ENCODE measurements at places on chromosomes 2 and 18.

- no peak for DNase-seq
Observed at GRCh38 chr18:47143899-47144485, 6.3 kb downstream of the HDHD2 start.

GRCh38 chr2:214934006-214934405 is 124.5 kb upstream of the BARD1 start:
- no peak for DNase-seq

DNA sequence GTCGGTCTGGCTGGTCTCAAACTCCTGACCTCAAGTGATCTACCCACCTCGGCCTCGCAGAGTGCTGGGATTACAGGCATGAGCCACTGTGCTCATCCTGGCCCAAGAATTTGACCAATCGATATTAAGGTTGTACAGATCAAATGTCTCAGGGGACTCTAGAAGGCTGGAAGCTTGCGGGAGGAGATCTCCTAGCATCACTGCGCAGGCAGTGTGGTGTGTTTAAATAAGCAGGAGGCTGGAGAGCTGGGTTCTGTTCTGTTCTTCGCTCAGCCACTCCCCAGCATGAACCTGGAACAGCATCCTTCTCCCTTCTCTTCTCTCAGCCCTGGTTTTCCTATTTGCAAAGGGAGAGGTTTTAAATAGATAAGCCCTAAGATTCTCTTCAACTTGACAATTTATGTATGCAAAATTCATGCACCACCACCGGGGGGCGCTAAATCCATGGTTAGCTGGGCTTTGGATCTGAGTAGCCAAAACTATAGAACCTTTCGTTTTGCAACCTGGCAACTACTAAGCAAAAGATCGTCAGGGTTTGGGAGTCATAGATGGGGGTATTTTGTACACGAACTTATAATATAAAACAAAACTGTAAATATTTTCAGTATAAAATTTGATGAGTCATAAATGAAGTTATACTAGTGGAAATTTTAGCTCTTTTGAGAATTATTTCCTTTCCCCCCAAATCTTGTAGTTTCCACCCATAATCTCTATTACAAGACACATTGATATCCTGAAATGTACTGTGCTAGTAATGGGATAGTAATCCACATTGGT is 60.6 kb downstream of the SLC16A14 start:
- peak; percentile 72 for DNase-seq

- no peak for DNase-seq
Observed at GRCh38 chr2:1238598-1239138, 174.6 kb upstream of the TPO start.

DNA sequence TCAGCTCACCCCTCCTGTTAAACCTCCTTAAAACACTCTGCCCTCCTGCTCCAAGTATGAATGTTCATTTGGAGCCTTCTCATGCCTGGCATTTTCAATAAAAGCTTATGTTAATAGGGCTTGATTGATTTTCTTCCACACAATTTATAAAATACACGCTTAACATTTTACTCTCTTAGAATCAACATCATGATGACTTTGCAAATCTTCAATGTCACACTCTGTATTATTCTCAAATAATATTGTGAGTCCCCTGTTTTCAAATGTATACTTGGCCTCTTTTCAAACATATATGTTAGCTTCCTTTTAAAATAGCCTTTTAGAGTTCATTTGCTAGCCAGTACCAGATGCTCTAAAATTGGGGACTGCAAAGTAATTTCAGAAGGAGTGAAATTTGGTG is 520.3 kb downstream of the LRRTM4 start:
- no peak for DNase-seq

DNA sequence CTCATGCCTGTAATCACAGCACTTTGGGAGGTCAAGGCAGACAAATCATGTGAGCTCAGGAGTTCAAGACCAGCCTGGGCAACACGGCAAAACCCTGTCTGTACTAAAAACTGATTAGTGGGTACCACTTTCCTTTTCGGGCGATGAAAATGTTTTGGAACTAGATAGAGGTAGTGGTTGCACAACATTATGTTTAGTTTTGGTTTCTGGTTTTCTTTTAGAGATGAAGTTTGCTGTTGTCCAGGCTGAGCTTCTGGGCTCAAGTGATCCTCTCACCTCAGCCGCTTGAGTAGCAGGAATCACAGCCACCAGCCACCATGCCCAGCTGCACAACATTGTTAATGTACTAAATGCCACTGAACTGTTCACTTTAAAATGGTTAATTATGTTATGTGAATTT is 27.6 kb downstream of the AAK1 start:
- no peak for DNase-seq

- DNase-seq = no peak
Observed at GRCh38 chr2:143225931-143226330, 96.7 kb downstream of the ARHGAP15 start.

GRCh38 chr2:105752691-105753358 is 8.1 kb downstream of the NCK2 start:
- DNase-seq = no peak

- no peak for DNase-seq
Observed at GRCh38 chr2:195319548-195320412, 337.2 kb upstream of the SLC39A10 start.

DNA sequence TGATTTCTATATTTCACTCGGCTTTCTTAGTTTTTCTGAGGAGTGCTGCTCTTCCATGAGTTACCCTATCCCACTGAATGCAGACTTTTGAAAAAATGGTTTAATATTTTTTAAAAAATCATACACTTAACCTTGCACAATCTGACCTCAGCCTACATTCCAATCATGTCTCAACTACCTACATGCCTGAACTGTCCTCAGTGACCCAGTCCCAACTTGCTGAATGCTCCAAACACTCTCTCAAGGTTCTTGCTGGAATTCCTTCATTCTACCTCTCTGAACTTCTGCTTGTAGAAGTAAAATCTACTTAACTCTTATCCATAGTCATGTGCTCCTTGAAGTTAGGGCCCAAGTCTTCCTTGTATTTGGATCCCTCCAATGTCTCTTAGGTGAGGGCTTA is 181.6 kb downstream of the XIRP2 start:
- DNase-seq = no peak

GRCh38 chr2:191499874-191500565 is 177.9 kb upstream of the NABP1 start:
- DNase-seq = no peak

GRCh38 chr2:111252436-111252835 is 131.7 kb downstream of the BCL2L11 start:
- no peak for DNase-seq

DNA sequence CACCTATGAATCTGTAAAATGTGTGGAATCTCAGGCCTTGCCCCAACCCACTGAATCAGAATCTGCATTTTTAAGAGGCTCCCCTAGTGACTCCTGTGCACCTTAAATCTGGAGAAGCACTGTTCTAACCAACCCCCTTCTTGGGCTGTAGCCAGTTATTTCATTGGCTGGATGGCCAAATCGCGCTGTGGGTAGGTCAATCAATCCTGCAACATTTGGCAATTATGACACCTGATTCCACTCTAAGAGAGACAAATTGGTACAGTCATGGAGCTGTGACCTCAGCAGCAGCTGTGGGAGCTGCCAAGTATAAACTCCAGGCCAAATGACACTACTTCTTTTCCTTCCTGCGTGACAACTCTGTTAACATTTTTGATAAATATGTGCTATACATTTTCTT is 208.7 kb downstream of the CLIP4 start:
- DNase-seq = no peak

DNA sequence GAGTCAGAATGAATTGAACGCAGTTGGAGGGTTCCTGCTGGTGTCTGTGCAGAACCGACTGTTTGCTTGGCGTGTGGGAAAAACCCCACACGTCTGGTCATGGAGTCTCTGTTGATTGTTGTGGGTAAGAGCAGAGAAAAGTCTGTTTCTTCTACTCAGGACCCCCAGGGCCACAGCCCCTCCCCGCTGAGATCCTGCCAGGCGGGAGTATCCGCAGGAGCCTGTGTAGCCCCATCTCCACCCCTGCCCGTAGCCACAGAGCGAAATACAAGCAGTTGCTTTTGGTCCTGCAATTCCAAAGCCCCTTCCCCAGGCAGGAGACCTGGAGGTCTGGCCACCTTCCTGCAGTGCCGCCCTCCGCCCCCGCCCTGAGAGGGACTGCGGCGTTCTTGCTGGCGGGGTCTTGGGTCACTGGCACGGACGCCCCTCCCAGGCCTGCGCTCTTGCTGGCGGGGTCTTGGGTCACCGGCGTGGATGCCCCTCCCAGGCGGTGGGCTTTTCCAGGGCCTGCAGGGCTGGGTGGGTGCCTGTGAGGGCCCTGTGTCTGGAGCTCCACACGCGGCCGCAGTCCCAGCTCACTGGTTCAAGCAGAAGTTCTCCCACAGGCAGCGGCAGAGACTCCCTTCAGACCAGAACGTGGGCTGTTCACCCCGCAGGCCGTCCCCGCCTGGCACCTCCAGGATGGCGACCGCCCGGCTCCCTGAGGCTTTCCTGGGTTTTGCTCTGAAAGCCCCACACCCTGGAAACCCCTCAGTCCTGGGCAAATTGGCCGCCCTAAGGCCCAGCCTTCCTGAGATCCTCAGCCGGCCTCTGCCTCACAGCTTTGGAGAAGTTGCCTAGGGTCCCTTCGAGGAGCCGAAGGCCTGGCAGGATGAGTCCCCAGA is 76.0 kb upstream of the CTDP1 start:
- no peak for DNase-seq

DNA sequence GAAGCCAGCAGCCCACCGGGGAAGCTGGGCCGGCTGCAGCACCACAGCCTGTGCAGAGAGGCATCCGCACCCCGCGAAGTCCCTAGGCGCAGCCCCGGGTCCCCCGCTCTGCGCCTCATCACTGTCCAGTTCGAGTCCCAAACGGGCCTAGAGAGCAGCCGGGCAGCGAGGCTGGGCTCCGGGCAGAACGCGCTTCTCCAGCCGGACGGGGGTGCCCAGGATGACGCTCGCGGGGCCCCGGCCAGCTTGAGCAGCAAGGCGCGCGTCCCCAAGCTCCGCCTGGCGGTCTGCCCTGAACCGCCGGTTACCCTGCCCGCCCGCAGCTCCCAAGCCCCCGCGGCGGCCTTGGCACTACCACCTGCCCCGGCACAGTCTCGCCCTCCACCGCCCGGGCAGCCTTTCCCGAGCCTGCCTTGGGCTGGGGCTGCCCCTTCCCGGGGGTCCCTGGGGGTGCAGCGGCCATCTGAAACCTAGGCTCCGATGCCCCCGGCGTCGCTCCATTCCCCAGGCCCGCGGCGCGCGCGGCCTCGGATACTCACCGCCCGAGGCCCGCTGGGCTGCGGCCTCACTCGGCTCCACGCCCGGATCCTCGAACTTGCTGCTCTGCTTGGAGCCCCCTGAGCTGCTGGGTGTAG is 591 bp downstream of the SLC16A14 start:
- DNase-seq = peak; percentile 55

- no peak for DNase-seq
Observed at GRCh38 chr18:59704146-59704545, 6.9 kb upstream of the CCBE1 start.

- no peak for DNase-seq
Observed at GRCh38 chr2:21258082-21258481, 134.3 kb downstream of the TDRD15 start.

DNA sequence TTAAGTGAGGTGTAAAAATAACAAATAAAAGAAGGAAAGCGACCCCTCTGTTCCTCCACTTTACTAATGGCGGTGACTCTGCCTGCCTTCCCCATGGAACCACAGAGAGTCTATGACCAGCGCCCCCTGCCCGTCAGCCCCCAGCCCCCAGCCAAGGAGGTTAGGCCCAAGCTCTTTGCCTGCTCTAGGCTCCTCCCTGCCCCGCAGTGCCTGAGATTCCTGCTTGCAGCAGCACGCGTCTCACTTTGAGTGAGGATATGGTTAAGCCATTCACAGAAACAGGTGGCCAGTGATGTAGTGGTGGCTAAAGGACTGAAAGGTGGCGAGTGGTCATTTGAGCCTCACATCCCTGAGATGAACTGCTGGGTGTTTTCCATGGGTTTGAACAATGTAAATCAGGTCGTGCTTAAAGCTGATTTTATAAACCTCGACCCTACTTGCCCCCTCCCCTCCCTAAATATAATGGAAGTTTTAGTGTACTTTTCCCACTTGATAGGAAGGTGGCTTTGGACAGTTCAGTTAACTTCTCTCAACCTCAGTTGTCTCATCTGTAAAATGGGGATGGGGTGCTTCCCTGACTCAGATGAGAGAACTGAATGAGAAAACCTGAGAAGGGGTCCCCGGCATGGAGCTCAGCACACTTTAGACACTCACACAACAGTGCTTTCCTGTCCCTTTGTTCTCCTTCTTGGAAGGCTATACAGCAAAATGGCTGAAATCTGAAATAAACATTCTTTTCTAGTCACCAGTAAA is 46.5 kb downstream of the IL1RL2 start:
- no peak for DNase-seq

DNA sequence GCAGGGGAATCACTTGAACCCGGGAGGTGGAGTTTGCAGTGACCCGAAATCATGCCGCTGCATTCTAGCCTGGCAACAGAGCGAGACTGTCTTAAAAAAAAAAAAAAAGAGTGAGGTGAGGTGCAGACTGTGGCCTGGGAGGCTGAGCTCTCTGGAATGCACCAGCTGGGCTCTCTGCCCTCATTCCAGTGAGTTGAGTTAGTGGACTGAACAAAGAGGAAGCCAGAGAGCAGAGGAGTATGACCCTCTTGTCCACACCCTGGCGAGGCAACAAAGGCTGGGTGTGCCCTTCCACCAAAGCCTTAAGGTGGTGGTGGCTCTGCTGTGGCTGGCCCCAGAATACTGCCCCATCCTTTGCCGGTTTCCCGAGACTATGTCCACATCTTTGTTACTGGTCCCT is 71.3 kb upstream of the ACKR3 start:
- DNase-seq = no peak

DNA sequence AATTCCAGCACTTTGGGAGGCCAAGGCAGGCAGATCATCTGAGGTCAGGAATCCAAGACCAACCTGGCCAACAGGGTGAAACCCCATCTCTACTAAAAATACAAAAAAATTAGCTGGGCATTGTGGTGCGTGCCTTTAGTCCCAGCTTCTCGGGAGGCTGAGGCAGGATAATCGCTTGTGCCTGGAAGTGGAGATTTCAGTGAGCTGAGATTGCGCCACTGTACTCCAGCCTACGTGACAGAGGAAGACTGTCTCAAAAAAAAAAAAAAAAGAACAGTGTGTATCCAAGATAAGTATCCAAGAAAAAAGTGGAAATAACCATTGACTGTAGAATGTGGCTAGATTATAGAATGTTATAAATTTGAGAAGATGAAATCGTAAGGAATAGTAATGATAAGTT is 142.1 kb downstream of the FAM124B start:
- no peak for DNase-seq

- no peak for DNase-seq
Observed at GRCh38 chr18:31581498-31582197, 10.0 kb upstream of the TTR start.

DNA sequence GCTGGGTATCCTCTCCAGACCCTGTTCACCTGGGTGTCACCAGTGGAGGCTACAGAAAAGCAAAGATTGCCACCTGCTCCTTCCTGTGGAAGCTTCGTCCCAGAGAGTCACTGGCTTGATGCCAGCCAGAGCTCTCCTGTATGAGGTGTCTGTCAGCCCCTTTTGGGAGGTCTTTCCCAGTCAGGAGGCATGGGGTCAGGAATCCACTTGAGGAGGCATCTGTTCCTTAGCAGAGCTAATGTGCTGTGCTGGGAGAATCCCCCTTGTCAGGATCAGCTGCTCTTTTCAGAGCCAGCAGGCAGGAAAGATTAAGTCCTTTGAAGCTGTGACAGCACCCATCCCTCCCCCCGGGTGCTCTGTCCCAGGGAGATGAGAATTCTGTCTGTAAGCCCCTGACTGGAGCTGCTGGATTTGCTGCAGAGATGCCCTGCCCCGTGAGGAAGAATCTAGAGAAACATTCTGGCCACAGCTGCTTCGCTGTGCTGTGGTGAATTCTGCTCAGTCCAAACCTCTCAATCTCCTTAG is 121.8 kb downstream of the GPR39 start:
- no peak for DNase-seq
